ENCODE measurements at places on chromosomes 1 and 21.

DNA sequence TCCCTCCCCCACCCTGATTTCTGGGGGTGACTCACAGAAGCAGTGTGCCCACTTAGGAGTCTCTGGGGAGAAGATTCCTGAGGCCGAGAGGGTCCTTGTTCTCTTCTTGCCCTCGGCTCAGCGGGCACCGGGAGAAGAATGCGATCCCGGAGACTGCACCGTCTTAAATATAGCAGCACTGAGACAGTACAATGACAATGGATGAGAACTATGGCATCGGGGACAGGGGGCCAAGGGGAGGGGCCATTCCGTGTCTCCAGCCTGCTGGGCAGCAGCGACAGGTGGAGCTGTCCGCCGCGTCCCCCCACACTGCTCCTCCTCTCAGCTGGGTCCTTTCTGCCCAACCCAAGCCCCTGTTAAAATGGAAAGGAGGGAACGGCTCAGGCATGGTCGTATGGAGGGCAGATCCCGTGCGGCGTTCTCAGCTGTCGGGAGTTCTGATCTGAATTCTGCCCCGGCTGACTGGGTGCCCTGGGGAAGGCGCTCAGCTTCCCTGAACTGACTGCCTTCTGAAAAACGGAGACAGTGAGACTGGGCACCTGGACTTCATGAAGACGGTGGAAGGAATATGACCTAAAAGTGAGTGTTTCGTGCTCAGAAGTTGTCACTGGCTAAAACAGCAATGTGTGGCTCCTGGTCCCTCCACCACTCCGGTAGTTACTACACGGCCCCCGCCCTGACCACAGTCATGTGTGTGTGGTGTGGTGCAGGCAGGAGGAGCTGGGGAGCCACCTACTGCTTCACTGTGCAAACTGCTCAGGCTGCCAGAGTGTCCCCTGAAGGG, at the start of gene MYOM3:
Gene MYOM3, minus strand, starts transcription at position 140 of the 784 bp plus-strand sequence. CDS start 3,499 bp downstream, outside the sequence.
- DNase-seq = peak; percentile 36

DNA sequence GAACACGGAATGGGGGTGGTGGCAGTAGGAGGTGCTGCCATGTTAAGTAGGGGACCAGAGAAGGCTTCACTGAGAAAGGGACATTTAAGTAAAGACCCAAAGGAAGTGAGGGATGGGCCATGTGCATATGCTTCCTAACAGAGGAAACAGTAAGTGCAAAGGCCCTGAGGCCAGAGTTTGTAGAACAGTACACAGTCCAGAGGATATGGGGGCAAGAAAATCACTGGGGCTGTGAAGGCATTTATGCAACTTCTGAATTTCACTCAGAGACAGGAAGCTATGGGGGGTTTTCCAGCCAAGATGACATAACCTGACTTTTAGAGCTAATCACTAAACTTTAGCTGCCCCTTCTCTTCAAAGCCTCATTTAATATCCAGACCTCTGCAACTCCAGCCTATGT, 202.5 kb upstream of the EDN2 start:
- DNase-seq = no peak

- peak; percentile 14 for DNase-seq
Observed at GRCh38 chr1:70685300-70686286, 274.5 kb downstream of the CTH start.

DNA sequence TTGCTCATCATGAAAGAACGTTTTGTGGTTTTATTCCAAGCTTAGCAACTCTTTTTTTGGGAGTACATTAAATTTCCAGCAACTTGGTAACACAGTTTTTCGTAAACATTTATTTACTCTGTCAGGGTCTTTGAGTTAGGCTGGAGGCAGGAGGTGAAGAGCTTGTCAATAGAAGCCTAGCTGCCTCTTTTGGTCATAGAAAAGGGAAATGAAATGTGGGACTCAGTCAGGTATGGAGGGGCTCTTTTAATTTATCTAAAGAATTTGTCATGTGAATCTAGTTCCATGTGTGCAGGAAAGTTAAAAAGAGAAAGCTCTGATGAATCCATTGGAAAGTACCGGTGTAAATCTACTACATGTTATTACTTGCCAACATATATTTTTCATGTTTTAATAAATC, 45.9 kb upstream of the PRMT6 start:
- DNase-seq = no peak

DNA sequence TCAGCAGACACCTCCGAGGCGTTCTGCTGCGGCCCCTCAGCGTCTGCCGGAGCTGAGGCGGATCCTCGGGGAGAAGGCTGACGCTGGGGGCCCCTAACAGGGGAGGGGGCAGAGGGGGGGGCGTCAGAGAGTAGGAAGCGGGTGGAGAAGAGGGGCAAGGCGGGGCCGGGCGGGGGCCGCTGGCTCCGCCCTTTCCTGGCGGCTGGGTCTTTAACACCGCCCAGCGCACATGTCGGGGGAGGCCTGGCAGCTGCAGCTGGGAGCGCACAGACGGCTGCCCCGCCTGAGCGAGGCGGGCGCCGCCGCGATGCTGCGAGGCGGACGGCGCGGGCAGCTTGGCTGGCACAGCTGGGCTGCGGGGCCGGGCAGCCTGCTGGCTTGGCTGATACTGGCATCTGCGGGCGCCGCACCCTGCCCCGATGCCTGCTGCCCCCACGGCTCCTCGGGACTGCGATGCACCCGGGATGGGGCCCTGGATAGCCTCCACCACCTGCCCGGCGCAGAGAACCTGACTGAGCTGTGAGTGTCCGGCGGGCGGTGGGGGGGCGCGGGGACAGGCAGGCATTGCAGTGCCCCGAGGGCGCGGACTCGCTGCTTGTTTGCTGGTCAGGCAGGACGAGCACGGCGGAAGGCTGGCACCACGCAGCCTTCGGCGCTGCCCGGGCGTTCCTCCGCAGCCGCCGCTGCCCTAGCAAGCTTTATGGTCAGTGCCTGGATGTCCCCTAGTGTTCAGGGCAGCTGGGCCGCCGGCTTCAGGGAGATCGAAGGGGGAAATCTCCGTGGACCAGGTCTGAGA, at the start of gene NTRK1:
Gene NTRK1, plus strand, starts transcription at position 238 of the 796 bp plus-strand sequence. Its CDS starts 70 bp downstream, at position 308.
- DNase-seq = peak; percentile 39

GRCh38 chr1:234712891-234713305, 102.9 kb upstream of the IRF2BP2 start:
- no peak for DNase-seq

DNA sequence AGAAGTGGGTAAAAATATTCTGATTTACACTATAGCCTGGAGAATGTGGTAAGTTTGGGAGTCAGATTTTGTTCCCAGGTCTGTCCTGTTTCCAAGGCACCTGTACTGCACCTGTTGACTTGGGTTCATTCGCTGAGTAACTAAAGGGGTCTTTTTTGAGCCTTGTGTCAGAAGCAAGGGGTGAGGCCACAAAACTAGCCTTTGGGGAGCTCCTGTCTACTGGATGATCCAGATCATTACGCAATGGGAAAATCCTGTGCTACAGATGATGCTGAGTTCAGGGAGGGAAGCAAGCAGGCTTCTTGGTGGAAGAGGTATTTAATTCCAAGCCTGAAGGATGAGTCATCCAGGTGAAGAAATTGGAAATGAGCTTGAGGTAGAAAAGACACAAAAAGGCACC, 424.0 kb downstream of the MATN1 start:
- no peak for DNase-seq

- DNase-seq = no peak
Observed at GRCh38 chr21:26210614-26211013, 40.0 kb upstream of the APP start.
